Epithelial cell of prostate (primary cell): ENCODE measurements at places on chromosomes 1 and 21.

DNA sequence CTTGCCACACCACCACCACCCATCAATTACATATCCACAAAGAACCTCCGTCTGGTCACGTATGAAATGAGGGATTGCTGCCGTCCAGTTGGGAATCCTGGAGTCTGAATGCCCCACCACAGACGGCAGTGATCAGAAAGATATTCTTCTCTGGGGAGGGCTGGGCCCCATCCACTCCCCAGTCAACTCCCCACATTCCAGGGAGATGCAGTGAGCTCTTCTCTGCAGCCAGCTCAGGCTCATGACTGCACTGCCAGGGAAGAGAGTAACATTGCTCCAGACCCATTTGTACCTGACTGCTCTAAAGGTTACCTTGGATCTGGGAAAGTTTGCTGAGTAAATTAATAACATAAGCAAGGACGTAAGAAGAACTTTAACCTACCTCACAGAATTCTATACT lies 18.3 kb downstream of the DEGS1 start:
- DNase-seq = no peak

DNA sequence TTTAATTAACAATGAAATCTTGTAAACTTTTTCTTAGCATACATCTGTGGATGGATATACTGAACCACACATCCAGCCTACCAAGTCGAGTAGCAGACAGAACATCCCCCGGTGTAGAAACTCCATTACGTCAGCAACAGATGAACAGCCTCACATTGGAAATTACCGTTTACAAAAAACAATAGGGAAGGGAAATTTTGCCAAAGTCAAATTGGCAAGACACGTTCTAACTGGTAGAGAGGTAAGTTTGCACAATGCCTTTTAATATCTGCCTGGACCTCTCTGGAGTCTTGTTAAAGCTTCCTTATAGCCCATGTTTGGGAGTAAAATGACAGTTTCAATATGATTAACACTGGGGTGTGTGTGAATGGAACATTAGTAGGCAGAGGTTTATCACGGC lies 51.4 kb downstream of the MARK1 start:
- peak; percentile 81 for DNase-seq

- peak; percentile 34 for DNase-seq
Measured at GRCh38 chr1:117060441-117061317, 553 bp downstream of the TTF2 start.

DNA sequence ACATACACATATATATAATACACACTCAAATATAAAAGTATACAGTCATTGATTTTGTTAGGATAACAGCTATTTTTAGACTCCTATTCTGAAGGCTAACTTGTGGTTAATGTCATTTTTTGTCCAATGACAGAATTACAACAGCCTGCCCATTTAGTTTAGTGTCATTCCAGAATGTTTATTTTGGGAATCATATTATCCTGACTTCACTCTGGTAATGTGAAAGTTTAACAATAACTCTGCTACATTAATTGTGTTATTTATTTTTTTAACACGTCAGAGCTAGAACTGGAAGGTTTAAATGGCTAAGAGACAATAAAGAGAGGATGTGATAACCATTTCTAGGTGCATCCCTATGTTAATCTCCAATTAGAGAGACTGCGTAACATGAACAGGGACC lies 648.1 kb downstream of the USP25 start:
- no peak for DNase-seq

- no peak for DNase-seq
Measured at GRCh38 chr1:29162025-29162424, 19.7 kb downstream of the SRSF4 start.

GRCh38 chr1:212692774-212693644 lies 6.6 kb downstream of the BATF3 start:
- peak; percentile 20 for DNase-seq

DNA sequence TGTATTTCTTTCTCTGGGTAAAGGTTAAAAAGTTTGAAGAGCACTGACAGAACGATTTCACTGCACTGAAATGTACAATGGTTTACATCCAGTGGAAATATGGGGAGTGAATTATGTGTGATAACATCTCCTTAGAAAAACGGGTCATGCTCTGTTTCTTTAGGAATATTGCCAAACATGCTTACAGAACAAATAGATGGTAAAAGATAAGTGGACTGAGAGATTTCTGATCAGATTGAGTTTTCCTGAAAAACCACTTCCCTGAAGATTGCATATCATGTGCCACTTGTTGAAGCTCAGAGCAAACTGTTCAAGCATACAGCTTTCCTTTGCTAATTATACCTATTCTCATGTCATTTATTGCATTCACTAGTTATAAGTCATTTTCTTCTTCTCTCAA lies 29.9 kb upstream of the DISP1 start:
- no peak for DNase-seq

DNA sequence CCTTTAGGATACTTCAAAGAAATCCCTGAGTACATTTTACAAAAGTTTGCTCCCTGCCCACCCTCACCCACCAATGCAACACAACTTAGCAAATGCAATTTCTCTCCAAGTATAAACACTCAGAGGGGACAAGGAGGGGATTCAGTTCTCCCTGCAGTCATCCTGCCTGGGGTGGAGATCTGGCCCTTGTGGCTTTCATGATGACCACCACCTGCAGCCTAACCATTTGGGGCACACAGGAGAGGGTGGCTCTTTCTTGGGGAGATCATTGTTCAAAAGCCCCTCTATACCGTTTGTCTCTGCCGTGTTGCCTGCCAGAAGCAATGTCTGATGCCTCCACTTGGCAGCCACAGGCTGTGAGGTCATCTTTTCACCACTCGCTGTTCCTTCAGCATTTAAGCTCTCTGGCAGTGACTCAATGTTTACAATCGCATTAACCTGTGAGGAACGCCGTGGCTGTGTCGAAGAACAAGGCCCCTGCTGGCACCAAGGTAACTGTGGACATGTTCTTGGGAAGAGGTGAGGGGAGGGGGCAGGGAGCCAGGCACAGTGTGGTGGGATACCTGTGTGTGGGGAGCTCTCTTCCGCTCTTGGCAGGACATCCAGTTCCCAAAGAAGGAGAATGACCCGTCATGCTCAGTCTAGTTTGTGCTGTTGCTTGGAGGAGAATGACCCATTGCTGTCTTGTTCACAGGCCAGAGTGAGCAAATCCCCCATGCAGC lies 103.9 kb upstream of the DUSP10 start:
- peak; percentile 87 for DNase-seq
